ENCODE measurements at places on chromosomes 3 and 15.

DNA sequence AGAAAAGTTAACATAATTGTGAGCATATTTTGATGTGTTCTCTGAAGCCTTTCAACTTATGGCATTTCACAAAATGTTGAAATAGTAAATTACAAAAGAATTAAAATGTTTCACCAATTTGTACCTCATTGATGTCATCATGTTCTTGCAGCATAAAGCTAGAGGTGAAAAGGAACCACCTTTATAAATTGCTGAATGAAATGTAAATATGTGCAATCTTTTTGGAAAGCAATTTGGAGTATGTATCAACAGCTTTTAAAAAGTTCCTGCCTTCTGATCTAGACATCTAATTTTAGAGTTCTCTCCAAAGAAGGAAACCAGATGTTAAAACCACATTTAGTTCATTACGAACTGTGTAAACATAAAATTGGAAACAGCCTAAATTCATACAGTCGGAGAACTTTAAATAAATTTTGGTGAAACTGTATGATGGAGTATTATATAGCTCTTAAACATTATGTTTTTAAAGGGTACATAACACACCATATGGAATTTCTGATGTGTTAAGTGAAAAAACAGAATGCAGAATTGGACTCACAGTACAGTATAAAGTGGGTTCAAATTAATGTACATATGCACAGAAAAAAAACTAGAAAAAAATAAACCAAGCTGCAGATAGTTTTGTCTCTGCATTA lies 311.2 kb upstream of the NAALADL2 start:
- no peak for DNase-seq

GRCh38 chr15:74311734-74312444 lies 55.6 kb downstream of the CYP11A1 start:
- DNase-seq: no peak

- no peak for DNase-seq
Measured at GRCh38 chr15:41102854-41103253, 13.2 kb downstream of the INO80 start.

DNA sequence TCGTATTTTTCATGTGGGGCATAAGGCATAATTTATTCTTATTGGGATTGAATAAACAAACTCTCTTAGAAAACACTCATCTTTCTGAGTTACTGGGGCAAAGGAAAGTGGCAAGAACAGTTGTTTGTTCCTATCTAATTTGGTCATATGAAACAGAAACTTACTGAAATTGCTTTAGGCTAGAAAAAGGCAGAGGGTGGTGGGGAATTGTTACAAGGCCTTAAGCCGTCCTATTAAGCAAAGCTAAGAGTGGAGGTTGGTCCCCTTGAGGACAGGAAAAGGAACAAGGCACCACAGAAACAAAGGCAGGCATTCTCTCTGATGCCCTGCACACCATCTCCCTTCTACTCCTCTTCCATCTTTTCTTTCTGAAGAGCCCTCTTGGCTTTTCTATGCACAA lies 830.9 kb downstream of the EDEM1 start:
- no peak for DNase-seq

DNA sequence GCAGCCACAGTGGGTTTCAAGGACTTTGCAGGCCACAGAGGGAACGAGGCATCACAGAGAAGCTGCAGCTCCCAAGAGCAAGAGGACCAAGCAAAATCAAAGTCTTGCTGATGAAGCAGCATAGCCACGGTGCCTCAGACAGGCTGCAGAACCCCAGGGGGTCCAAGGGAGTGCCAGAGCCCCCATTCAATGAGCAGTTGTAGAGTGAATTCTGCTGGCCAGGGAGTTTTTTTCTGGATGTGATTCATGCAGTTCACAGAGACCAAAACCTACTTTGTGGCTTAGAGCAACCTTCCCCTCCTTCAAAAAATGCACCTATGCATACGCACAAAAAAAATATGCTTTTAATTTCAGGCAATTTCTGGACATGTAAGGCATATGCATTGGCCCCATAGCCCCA lies 409.0 kb downstream of the VPS13C start:
- DNase-seq: no peak

DNA sequence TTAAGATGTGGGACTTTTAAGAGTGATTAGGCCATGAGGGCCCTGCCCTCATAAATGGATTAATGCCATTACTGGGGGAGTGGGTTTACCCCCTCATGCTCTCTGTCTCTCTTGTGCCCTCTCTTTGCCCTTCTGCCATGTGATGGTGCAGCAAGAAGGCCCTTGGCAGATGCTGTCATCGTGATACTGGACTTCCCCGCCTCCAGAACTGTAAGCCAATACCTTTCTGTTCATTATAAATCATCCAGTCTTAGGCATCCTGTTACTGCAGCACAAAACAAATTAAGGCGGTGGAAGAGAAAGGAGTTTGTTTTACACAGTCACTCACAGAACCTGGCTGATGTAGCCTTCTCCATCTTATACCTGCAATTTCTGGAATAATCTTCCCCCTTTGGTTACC lies 360.3 kb upstream of the TBL1XR1 start:
- DNase-seq: no peak

- no peak for DNase-seq
Measured at GRCh38 chr15:99482993-99483392, 82.8 kb upstream of the MEF2A start.

- no peak for DNase-seq
Measured at GRCh38 chr3:190860521-190860920, 2.0 kb downstream of the GMNC start.

DNA sequence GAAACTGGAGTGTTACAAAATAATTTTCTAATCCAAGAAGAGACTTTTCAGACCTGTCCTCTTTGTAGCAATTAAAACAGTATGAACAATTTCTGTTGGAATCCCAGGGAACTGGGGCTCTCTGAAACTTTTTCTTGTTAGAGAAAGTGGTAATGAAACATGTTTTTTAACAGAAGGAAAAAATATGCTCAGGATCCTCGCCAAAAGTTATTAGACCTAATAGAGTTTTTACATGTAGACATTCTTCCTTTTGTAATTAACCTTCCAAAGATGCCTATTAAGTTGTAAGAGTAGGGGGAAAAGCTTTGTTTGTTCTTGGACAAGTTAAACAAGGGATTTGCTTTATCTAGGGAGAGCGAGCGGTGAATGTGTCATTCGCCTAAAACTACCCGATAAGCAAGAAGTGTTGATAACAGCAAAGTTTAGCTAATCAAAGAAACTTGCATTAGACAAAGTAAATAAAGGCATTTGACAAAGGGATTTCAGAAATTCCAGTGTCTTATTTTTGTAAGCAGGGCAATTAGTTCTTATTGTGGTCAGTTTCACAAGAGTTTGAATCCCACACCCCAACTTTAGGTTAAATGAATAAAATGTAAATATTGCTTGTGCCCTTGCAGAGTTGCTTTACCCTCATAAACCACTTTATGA lies 2.3 kb downstream of the RARB start:
- DNase-seq: no peak

GRCh38 chr3:126375835-126376331 lies 18.7 kb upstream of the KLF15 start:
- no peak for DNase-seq

- no peak for DNase-seq
Measured at GRCh38 chr3:178385280-178385952, 150.8 kb upstream of the KCNMB2 start.

DNA sequence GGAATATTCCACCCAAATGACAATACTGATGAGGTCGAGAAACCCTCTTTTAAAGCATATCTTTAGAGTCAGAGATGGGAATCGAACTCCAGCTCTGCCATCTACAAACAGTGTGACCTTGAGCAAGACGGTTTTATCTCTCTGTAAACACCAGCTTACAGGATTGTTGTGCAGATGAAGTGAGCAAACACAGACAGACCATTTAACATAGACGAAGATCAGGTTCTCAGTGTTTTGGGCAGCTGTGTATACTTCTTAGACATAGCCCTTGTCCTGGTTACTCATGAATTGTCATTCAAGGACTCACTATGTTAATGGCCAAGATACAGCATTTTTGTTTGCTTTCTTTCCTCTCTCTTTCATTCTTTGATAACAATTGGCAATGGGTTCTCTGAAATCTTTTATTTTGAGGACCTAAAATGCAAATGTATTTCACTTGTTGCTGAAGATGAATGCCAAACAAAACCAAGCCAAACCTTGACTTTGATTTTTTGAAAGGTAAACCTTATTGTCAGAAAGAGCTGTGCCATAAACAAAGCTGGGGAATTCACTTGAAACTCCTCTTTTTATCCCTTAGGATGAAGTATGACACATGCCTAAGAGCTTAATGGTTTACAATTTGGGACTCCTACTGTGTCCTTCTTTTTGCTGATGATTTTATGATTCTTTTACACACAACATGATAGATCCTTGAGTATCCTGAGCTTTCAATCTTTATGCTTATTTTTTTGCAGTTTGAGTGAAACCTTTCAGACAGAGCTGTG lies 250.0 kb upstream of the PDZRN3 start:
- DNase-seq: no peak

DNA sequence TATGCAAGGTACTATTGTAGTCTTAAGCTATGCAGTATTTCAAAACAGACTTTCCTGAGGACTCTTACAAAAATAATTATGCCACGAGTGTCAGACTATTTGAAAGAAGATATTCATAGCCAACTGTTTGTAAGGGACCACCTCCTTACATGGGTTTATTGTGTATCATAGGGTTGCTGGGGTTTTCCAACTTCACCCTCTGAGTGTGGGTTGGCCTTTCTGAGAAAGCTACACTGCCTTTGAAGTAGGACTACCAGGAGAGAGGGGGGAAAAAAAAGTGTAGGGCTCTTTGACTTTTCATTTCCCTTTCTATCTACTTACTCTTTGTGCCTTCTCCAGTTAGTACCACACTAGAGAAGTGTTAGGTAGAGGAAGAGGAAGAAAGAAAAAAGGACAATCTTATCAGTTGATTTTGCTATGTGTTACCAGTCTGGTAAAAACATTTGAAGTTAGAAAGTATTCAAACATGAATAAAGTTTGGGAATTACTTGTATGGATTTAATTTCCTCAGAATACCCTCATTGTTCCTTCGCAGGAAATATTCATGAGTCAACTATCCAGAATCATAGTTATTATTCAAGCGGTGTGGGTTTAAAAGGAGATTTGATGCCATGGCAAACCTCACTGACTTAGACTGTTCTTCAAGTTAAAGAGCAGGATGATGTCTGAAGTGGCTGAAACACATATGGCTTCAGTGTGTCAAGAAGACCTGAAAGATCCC lies 329.3 kb upstream of the THBS1 start:
- no peak for DNase-seq

GRCh38 chr3:166461626-166462025 lies 624.4 kb upstream of the BCHE start:
- DNase-seq: no peak

- no peak for DNase-seq
Measured at GRCh38 chr3:50585919-50586762, 16.8 kb downstream of the HEMK1 start.

DNA sequence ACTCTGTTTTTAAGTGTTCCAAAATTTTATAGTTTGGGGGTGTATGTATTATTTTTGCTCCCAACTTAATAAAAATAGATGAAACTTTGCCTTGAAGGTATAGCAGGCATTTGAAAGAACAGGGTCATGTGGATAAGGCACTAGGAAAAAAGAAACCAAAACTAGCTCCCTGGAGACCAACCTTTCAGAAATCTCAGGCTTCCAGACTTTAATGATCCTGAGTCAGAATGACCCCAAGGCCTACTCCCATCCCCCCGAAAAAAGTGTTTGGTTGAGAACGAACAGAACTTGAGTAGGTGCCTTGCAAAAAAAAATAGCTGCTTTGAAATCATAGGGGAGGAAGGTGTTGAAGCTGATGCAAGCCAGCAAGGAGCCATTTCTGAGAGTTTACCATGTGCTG lies 309.5 kb downstream of the THSD4 start:
- DNase-seq: no peak

GRCh38 chr3:59817511-59817910 lies 767.7 kb upstream of the CFAP20DC start:
- DNase-seq: no peak

DNA sequence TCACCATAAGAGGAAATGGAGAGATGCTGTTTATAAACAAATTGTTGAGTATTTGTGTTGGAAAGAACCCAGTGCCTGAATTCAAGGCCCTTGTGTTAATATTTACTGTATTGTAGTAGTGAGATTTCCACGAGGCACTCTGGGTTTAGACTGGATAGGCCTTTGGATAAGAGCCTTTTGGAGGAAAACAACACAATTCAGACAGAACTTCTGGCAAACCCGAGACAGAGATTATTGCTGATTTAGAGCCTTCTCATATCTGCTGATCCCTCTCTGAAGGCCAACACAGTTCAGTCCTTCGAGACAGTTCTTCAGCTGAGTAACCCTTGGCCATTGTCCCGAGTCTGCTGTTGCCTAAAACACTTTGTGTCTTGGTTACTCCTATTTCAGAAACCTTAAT lies 55.7 kb downstream of the LMCD1 start:
- no peak for DNase-seq

DNA sequence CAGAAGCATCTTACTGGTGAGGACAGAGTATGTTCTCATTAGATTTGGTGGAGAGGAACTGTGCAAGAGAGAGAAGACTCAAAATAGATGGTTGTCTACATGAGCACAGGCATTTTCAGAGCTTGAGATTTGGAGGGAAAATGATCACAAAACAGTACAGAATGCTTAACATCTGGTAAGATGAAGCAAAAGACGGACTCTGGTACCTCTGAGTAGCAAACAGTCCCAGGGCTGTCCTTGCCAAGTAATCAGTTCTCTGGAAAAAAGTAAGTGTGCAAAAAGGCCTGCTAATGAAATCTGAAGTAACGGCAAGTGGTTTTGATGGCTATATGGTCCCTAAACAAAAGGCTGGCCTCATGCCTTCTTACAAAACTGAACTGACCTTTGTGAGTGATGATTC lies 414.2 kb downstream of the CNTN4 start:
- DNase-seq: no peak

- DNase-seq: no peak
Measured at GRCh38 chr3:81749265-81749664, 12.2 kb downstream of the GBE1 start.

DNA sequence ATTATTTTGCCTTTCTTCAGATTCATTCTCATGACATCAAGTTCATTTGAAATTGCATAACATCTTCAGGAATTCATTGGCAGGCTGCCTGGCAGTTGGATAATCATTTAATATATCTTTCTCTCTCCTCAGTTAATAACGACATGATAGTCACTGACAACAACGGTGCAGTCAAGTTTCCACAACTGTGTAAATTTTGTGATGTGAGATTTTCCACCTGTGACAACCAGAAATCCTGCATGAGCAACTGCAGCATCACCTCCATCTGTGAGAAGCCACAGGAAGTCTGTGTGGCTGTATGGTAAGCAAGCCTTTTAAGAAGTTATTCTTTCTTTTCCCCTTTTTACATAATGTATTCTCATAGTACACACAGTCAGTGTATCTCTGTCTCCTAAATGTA lies 38.2 kb downstream of the TGFBR2 start:
- peak; percentile 30 for DNase-seq

DNA sequence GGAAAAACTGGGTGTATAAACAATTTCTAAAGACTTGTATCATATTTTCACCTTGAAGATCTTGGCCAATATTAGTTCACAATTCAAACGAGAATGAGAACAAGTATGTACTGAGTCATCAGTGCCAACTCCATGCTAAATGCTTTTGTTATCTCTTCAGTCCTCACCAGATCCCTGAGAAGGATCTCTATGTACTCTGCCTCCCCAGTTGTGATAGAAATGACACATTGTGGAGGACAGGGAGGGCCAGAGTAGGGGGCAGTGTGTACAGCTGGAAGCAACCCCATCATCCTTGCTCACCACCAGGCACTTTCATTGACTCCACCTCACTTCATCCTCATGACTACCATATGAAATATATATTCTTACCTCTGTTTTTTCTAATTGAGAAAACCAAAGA lies 353.7 kb upstream of the SOX2 start:
- DNase-seq: no peak

- DNase-seq: no peak
Measured at GRCh38 chr3:151283907-151284461, 5.6 kb upstream of the P2RY14 start.

GRCh38 chr3:141663993-141664392 lies 74.1 kb upstream of the RNF7 start:
- DNase-seq: no peak
